ENCODE measurements at places on chromosomes 5 and 9.

GRCh38 chr5:14295610-14296009 lies 152.5 kb downstream of the TRIO start:
- no peak for DNase-seq

- no peak for DNase-seq
Observed at GRCh38 chr5:134073404-134073803, 41.1 kb upstream of the TCF7 start.

- peak; percentile 35 for DNase-seq
Observed at GRCh38 chr9:120876842-120877240, at the start of gene PHF19. PHF19 (minus strand) TSS chr9:120877188; CDS start chr9:120874741, 2,447 bp downstream.

DNA sequence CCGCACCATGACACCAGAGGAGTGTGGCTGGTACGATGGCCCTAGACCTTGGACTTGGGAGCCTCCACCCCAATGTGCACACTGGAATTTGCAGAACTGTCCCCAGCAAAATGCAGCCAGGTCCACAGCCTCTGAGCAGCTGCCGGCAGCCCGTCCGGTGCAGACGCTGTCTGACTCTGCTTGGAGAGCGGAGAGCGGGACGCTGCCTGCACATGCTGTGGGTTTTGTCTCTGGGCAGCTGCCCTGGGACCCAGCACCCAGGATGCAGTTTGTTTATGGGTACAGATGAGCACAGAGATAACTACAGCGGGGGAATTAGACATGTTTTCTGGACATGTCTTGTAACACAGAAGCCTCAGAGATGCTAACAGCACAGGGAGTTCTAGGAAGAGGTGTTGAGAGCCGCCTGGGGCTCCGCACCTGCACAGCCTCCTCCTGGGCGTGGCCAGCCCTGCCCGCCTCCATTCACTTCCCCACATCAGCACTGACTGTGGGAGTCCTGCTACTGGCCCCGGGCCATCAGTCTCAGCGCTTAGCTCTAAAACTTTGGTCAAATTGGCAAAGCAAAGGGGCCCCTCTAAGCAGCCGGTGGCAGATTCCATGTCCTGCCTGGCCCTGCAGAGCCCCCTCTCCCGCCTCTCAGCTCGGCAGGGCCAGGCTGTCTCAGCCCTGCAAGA lies 159.6 kb downstream of the IRX2 start:
- DNase-seq, result no peak

DNA sequence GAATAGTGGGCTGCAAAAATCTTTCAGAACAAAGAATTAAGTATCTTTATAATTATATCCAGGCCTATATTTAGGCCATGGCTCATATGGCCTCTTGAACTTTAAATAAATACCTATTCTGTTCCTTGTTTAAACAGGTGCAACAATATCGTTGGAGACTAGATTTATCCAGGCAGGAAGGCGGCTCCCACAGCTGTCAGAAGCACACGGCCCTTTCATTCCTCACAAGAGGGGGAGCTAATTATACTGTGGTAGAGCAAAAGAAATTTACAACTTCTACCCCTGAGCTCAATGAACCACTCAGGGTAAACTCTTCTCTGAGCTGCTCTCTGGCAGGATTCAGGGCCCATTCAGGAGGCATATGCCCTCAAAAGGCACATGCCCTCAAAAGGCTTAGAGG lies 31.3 kb downstream of the TMEM174 start:
- DNase-seq, result no peak

DNA sequence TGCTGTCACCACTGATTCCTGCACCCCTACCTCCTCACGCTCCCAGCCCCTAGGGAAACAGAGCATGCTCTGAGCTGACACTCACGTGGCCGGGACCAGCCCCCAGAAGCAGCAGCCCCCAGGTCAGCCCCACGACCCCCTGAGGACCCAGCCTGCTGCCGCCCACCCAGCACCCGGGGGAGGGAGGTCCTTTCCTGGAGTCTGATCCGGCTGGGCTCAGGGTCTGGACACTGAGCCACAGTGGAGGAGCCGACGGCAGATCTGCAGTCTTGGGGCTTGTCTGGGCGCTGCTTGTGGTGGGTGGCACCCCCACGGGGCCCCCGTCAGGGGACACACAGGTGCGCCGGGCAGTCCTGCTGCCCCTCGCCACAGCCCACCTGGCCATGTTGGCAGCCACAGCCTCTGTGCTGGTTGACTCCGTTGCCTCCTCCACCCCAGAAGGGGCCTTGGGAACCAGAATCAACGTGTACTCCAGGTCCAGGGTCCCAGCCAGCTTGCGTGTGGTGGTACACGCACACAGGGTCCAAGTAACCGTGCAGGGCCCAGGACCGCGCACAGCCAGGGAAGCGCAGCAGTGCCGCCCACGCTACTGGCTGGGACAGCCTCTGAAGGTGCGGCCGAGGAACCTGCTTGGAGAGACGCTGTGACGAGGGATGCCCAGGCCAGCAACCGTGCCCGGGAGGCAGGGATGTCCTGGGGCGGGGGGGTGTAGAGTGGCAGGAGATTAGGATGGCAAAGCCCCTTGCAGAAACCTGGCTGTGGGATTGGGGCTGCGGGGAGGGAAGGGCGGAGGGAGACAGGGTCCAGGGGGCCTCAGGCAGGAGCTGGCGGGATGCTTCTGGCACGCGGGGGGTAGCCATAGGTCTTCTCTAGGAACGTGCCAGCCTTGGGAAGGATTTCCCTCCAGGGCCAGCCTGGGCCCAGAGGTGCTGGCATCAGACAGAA lies 3.5 kb downstream of the DNLZ start:
- DNase-seq, result no peak

GRCh38 chr9:135577256-135577655 lies 15.7 kb downstream of the PAEP start:
- no peak for DNase-seq

DNA sequence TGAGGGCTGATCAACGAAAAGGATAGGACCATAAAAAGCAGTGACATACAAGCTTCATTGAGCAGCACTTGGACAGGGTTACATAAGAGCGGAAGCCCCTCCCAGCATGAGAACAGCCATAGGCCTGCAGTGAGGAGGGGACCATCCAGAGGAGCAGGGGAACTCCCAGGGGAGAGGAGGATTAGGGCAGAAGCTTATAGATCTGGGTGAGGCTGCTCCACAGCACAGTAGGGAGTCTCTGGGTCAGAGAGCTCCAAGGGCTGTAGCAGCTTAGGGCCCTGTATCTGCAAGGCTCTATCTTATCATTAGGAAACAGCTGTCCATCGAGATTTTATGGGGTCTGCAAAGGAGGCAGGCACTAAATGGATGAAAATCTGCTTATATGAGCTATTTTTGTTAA lies 186.6 kb downstream of the DOCK8 start:
- no peak for DNase-seq

- DNase-seq, result no peak
Observed at GRCh38 chr5:36763454-36763853, 113.1 kb upstream of the NIPBL start.

- no peak for DNase-seq
Observed at GRCh38 chr5:157106630-157107461, 2.0 kb downstream of the HAVCR2 start.

GRCh38 chr9:119278171-119278570 lies 91.1 kb downstream of the BRINP1 start:
- DNase-seq, result no peak

GRCh38 chr9:28967226-28967625 lies 1393.9 kb upstream of the C9orf72 start:
- DNase-seq, result no peak

GRCh38 chr5:104347119-104347708 lies 784.6 kb upstream of the NUDT12 start:
- DNase-seq, result no peak

GRCh38 chr5:89443508-89443907 lies 560.5 kb upstream of the MEF2C start:
- no peak for DNase-seq

Measured in activated T-cell treated with anti-CD3 and anti-CD28 coated beads for 1 hour (primary cell).